T-helper 2 cell (primary cell): ENCODE measurements at places on chromosomes 4 and X.

DNA sequence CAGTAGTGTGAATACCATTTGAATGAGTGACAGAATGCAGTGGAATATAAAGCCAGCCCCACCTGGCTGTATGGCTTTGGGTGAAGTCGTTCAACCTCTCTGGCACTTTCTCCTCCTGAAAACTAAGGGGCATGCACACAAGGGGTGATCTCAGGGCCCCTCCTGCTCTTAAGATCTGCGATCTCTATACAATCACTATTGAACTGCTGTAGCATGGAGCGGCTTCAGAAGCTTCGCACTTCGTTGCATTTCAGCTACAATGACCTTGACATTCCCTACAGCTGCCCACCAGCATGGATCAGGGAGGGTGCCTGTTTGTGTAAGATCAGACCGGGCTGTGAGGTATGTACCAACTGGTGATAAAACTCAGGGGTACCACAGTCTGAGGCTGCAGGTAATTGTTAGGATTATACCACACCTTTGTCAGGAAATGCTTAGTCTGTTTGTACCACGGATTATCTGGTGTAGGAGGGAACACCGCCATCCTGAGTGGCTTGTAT, 85.2 kb downstream of the AASDH start:
- DNase-seq: no peak

DNA sequence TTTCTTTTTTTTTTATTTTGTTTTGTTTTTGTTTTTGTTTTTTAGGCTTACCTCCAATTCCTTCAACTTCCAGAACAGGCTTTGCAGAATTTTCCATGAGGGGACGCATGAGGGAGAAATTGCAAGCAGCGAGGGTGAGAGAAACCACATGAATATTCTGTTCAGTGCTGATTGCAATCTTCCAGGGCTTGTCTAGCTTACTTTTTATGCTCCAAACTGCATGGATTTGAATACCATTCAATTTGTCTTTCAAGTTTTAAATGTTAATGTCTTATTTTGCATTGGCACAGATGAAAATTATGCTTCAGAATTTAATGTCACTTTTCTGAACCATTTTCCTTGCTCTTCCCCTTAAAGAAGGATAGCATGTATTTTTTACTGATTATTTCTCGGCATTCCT, 32.7 kb downstream of the CC2D2A start:
- DNase-seq: no peak

- DNase-seq: no peak
Observed at GRCh38 chrX:72349190-72349589, 43.5 kb upstream of the CITED1 start.

DNA sequence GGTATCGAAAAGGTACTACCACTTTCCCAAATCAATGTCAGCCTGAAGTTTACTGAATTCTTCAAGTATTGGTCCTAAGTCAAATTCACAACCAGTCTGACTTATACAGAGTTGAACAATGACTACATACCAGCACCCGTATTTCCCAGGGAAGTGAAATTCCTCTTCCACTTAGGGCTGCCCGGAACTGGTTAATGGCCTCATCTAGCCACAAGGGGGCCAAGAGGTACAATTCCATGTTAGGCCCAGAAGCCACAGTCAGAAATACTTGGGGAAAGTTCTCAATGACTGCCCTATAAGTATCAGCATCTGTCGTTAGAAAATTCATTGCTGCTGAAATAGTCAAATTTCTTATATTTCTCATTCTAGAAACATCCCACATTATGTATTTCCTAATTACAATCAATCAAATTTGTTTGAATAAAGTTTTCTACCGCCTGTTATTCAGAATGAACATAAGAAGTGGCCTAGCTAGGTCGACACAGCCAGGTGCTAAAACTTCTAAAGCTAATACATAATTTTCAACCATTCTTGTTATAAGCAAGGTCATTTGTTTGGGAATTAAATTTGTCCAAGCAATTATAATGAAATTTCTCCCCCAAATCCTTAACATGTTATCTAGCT, 5.6 kb upstream of the PCDH7 start:
- no peak for DNase-seq

DNA sequence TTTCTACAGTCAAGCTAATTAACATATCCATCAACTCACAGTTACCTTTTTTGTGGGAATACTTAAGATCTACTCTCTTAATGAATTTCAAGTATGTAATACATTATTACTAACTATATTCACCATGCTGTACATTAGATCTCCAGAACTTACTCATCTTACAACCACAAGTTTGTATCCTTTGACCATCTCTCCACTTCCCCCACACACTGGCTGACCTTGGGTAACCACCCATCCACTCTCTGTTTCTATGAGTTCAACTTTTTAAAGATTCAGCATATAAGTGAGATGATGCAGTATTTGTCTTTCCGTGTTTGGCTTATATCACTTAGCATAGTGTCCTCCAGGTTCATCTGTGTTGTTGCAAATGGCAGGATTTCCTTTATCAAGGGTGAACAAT, 30.5 kb upstream of the MAGED1 start:
- DNase-seq: no peak

DNA sequence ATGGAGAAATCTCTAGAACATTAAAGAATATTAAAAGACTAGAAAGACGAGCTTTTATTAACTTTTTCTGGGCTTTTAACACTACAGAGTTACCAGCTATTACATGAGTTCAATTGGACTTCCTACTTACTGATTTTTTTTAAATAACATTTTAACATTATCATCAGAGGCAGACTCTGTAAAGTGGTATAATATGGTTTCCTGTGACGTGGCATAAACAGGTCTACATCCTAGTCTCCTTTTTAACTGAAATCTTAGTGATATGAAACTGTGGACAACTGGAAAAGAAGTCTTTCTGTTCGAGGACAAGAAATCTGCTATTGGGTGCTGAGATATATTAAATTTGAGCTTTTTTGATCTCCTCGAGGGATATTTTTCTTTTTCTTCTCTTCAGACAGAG, 48.7 kb upstream of the ABCG2 start:
- DNase-seq: no peak

DNA sequence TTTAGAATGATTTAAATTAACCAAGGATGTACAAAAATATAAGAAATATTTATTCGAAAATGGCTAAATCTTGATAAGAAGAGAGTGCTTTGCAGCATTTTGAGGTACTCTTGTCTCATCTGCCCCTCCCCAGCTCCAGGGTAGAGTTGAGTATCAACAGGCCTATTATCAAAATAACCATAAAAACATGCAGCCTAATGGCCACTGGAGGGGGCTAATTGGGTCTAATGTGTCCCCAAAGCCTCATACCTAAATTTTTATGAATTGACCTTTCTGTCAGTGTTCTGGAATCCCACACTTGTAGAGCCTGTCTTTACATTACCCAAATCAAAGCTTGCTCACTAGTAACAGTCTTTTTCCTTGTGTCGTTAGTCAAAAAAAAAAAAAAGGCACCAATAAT, 544.9 kb upstream of the CPXCR1 start:
- DNase-seq: no peak

GRCh38 chr4:120277391-120277790, 210.7 kb upstream of the MAD2L1 start:
- no peak for DNase-seq

DNA sequence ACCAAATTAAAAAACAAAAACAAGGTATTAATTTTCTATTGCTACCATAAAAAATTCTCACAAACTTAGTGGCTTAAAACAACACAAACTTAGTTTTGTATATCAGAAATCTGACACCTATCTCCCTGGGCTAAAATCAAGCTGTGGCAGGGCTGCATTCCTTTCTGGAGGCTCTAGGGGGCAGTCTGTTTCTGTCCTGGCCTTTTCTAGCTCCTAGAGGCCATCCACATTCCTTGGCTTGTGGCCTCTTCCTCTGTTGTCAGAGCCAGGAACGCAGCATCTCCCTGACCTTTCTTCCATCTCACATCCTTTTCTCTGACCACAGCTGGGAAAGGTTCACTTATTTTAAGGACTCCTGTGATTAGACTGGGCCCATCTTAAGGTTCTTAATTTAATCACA, 38.9 kb upstream of the TLR2 start:
- no peak for DNase-seq

DNA sequence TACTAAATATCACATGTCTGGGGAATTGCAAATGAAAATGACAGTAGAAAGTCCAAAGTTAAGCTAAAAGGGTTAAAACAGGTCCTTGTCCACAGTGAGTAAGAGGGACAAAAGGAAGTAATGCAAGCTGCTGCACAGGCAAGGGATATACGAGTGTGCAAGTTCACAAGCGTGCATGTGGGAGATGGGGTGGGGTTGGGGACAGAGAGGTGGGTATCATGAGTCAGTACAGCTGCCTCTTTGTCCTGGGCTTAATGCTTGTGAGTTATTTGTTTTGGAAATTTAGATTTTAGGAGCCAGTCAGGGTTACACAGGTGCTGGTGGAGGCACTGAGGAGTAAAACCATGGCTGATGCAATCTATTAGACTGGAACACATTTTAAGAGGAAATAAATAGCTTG, 3.3 kb upstream of the GPRASP2 start:
- no peak for DNase-seq

- no peak for DNase-seq
Observed at GRCh38 chrX:141839856-141840255, 1.7 kb downstream of the MAGEC3 start.

GRCh38 chr4:675980-676870, 1.9 kb downstream of the MYL5 start:
- no peak for DNase-seq

GRCh38 chr4:7828793-7829301, 110.8 kb downstream of the AFAP1 start:
- no peak for DNase-seq

DNA sequence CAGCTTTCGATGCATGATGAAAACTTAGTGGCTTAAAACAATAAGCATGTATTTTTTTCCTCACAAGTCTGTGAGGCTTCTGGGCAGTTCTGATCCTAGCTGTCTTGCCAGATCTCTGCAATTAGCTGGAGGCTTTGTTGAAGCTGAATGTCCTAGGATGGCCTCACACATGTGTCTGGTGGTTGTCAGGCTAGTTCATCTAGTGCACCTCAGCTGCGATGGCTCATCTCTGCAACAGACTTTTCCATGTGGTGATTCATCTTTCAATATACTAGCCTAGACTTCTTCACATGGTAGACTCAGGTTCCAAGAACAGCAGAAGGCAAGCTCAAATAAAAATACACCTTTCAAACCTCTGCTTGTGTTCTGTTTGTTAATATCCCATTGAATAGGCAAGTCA, 66.5 kb upstream of the IL1RAPL1 start:
- no peak for DNase-seq

DNA sequence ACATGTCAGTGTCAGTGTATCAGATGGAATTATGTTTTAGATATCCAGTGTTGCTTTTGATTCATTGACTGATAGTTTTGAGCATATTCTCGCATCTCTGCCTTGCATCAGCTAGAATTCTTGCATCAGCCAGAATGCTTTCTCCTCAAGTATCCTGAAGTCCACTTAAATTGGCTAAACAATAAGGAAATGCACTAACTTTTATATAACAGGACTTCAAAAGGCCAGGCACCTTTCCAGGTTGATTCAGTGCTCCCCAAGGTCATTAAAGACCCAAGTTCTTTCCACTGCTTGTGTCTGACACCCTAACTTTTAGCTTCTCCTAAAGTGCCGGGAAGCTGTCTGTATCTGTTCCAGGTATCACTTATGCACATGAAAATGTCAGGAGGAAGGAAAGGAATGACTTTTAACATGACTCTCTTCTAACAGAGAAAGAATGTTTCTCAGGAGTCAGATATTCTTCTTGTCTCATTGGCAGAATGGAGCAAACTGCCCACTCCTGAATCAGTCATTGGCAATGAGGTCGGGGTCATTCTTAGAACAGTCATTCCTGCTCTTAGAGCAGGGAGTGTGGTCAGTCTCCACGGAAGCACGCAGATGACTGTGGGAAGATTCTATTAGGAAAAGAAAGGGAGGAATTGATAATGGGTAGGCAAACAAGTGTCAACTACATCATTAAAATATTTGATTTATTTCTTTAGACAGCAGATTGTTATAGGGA, 92.9 kb upstream of the TLL1 start:
- no peak for DNase-seq

GRCh38 chrX:123871309-123871708, 11.5 kb downstream of the XIAP start:
- DNase-seq: no peak

- no peak for DNase-seq
Observed at GRCh38 chr4:103915224-103915869, 195.6 kb upstream of the TACR3 start.

- DNase-seq: no peak
Observed at GRCh38 chrX:154717824-154718223, 33.1 kb downstream of the GAB3 start.

DNA sequence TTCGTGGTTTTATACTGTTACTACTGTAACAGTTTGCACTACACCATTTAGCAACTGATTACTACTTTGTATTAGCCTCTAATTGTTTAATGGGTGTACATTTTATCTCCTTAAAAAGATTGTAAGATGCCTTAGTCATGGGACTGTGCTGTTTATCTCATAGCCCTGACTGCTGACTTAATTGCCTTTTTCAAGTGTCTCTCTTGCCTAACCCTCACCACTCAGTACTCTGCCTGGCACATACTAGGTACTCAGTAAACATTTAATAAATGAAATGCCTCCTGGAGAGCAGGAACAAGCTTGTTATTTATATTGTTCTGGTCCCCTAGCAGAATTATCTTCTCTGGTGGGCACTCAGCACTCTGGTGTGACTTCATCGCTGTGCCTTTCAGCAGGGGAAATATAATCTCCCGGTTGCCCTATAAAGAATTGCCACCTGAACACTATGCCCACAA, 1.7 kb upstream of the STIM2 start:
- DNase-seq: no peak

DNA sequence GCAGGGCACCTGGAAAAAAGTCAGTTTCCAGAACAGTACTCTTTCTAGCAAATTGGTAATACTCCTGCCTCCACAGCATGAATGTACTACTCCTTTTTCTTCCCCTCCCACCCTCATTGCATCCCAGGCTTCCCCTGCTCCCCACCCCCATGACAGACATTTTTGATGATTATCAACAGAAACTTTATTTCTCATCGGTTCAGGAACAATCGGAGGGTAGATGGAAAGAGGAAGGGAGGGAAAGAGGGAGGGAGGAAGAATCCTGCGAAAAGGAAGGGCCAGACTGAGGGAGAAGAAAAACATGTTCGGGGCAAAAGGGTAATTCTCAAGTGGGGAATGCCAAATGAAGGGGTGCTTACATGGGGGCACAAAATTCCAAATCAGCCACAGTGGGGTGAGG, 705 bp upstream of the CXorf65 start:
- DNase-seq: no peak

DNA sequence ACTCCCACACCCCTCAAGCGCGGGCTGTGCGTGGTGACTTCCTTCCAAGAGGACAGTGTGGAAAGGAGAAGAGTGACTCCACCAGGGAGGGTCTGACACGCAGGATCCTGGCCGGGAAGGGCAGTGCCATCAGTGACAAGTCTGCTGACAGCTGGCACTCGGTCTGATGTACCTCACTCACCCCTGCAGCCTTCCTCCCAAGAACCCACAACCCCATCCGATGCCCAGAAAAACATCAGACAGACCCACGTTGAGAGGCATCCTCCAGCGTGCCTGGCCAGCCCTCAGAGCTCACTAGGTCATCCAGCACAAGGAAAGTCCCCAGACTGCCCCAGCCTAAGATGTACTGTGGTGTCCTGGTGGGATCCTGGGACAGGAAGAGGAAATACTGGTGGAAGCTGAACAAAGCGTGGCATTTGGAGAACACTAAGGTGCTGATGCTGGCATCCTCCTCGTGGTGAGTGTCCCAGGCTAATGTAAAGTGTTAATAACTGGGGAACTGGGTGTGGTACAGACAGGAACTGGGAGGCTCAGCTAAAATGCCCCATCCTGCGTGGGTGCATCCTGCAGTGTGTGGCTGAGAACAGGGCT, 200.0 kb upstream of the PSAPL1 start:
- DNase-seq: no peak
